NCI-H1092 (cell line): ENCODE measurements at places on chromosomes 2 and 18.

GRCh38 chr18:79489051-79489898 lies 93.5 kb downstream of the NFATC1 start:
- DNase-seq = no peak

- DNase-seq = no peak
Observed at GRCh38 chr2:54903736-54904554, 146.3 kb downstream of the RTN4 start.

- DNase-seq = no peak
Observed at GRCh38 chr2:29528891-29529520, 392.4 kb downstream of the ALK start.

DNA sequence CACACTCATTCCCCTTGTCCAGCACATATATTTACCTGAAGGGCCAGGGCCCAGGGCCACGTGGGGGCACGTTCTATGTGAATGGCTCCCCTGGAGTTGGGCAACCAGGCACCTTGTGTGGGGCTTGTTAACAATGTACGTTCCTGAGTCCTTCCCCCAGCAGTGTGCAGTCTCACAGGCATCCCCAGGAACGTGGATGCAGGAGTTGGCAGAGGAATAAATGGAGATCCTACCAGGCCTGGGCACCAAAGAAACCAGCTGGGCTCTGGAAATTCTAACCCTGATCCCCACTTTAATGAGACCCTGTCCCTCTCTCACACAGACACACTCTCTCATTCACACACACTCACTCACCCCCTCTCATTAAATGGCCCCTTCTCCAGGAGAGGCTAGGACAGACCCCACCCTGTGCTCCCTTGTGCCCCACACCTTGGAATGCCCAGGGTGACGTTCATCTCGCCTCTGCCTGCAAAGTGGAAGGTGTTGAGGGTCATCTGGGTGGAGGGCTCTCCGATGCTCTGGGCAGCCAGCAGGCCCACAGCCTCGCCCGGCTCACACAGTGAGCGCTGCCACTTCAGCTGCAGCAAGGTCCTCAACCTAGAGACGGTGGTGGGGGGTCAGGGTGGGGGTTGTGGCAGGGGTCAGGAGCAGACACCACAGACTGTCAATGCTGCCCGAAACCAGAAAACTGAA lies 65.6 kb downstream of the POLR1A start:
- DNase-seq = no peak

GRCh38 chr18:3114026-3114425 lies 101.1 kb upstream of the LPIN2 start:
- no peak for DNase-seq

GRCh38 chr2:231614559-231615057 lies 21.9 kb downstream of the TEX44 start:
- DNase-seq = no peak
